ENCODE measurements at places on chromosomes 12 and 14.

GRCh38 chr12:56941299-56942017 is 7.2 kb upstream of the SDR9C7 start:
- peak; percentile 18 for DNase-seq

DNA sequence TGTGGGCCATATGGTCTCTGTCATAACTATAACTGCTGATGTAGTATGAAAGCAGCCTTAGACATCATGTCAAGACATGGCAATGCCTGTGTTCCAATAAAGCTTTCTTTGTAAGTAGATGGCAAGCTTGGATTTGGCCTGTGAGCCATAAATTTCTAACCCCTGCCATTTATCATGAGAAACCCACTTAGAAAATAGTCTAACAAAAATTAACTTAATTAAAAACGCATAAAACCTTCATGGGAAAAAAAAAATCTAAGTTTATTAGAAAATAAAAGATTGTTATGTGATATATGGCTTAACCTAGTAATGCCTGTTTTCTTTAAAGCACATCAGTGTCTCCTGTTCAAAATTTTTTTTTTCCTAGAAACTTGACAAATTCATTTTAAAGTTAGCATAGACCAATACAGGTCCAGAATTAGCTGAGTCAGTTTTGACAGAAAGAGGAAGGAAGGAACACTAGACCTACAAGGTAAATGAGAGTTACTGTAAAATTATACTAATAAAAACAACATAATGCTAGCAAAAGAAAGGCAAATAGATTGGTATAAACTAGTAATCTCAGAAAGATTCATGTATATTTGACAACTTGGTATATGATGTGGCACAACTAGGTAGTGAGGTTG is 68.2 kb downstream of the USP15 start:
- DNase-seq, result no peak

GRCh38 chr14:99038431-99038820 is 233.6 kb downstream of the BCL11B start:
- DNase-seq, result no peak

- no peak for DNase-seq
Measured at GRCh38 chr12:47769234-47770085, 3.6 kb upstream of the SLC48A1 start.

DNA sequence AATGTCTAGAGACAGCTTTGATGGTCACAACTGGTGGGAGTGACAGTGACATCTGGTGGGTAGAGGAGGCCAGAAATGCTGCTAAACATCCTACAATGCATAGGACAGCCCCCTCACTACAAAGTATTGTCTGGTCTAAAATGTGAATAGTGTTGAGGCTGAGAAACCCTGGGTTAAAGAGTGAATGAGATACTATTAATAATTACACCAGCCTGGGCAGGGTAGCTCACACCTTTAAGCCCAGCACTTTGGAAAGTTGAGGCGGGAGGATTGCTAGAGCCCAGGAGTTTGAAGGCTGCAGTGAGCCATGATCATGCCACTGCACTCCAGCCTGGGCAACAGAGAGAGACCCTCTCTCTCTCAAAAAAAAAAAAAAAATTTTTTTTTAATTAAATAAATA is 11.1 kb downstream of the SVOP start:
- DNase-seq, result no peak

- DNase-seq, result no peak
Measured at GRCh38 chr14:54166049-54166950, 209.7 kb upstream of the BMP4 start.

DNA sequence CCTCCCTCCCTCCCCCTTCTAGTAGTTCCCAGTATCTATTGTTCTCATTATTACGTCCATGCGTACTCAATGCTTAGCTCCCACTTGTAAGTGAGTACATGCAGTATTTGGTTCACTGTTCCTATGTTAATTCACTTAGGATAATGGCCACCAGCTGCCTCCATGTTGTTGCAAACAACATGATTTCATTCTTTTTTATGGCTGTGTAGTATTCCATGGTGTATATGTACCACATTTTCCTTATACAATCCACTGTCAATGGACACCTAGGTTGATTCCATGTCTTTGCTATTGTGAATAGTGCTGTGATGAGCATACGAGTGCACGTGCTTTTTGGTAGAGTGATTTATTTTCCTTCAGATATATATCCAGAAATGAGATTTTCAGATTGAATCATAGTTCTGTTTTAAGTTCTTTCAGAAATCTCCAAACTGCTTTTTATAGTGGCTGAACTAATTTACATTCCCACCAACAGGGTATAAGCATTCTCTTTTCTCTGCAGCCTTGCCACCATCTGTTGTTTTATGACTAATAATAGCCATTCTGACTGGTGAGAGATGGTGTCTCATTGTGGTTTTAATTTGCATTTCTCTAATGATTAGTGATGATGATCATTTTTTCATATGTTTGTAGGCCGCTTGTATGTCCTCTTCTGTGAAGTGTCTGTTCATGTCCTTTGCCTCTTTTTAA is 17.9 kb upstream of the CLEC7A start:
- DNase-seq, result no peak

DNA sequence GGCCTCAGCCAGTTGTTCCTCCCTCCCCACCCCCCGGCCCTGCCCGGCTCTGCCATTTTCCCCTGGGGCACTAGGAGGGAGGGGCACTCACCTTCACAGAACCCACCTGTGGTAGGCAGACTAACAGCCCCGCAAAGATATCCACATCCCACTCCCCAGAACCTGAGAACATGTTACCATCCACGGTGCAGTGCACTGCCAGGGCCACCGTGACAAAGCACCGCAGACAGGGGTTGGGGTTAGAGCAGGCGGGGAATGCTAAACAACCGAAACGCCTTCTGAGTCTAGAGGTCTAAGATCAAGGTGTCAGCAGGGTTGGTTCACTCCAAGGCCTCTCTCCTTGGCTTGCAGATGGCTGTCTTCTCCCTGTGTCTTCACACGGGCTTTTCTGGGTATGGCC is 57.4 kb upstream of the NCOR2 start:
- DNase-seq, result no peak

- DNase-seq, result no peak
Measured at GRCh38 chr12:58450868-58451482, 469.3 kb downstream of the LRIG3 start.

- no peak for DNase-seq
Measured at GRCh38 chr14:72614365-72614764, 279.5 kb downstream of the DPF3 start.

DNA sequence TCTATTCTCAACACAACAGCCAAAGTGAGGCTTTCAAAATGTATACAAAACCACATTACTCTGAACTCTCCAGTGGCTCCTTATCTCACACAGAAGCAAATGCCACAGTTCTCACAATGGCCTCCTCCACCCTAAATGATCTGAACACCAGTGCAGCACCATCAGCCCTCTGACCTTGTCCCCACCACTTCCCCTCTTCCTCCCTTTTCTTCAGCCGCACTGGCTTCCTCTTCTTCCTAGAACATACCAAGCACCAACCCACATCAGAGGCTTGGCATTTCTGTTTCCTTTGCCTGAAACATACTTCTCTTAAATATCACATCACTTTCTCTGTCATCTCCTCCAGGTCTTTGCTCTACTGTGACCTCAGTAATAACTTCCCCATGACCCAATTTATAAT is 66.3 kb downstream of the GPR135 start:
- DNase-seq, result no peak

GRCh38 chr14:100323121-100323941 is at the start of gene SLC25A47:
TSS of gene SLC25A47 (plus strand) at chr14:100323339. CDS start at chr14:100323415, 76 bp downstream.
- no peak for DNase-seq

GRCh38 chr14:79496701-79497100 is 714.6 kb downstream of the DIO2 start:
- no peak for DNase-seq

DNA sequence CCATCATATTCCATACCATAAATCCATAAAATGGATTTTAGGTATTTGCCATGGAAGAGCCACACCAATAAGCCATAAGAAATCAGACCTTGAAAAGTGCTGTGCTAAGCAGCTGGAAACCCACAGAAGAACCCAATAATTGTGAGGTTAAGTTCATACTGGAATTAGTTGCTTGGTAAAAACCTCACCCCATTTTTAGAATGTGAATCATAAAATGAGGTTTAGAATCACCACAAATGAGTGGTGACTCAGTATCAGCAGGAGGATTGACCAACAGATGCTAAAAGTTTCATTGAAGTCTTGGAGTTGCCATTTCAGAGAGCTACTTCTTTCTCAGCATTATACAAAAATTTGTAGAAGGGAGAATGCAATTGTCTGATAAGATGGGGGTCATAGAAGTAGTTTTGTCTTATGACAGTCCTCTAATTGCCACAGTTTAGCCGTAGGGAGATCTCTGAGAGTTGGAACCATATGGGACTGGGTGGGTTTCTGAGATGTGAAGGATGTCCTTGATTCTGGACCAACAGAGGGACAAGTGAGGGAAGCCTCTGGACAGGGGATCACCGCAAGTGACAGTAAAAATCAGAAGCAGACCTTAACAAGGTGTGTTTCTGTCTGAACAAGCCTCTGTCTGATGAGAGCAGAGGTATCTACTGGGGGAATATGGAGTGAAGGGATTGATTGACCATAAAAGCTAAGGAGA is 1.4 kb upstream of the STON2 start:
- no peak for DNase-seq

- no peak for DNase-seq
Measured at GRCh38 chr12:46562625-46563225, 190.2 kb upstream of the SLC38A2 start.

DNA sequence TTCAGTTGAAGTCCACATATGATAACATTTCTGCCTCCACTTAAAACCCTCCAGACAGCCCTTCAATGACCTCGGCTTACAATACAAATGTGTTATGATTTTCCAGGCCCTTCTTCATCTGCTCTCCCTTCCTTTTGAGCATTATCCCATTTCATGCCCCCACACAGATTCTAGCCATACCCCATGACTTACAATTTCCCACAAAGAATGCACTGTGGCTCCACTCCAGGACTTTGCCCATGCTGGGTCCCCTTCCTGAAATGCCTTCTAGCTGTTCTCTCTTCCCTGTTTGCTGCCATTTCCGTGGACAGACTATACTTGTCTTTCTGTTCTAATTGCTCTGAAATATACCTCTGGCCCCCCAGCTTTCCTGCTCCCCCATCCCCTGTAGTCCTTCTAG is 963.2 kb downstream of the DIO2 start:
- no peak for DNase-seq

DNA sequence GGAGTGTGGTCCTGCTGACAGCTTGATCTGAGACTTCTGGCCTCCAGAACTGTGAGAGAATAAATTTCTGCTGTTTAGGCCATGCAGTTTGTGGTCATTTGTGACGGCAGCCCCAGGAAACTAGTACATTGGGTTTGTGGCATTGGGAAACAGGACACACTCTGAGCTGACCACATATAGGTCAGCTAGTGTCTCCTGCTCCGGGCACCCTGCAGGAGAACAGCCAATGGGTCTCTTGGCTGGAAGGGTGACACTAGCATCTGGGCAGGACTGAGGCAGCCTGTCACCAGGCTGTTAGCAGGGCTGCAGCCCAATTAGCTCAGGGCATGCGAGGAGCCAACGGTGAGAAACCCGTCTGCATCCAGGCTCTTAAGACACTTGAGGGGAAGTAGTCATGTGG is 83.2 kb downstream of the PITPNM2 start:
- DNase-seq, result no peak

DNA sequence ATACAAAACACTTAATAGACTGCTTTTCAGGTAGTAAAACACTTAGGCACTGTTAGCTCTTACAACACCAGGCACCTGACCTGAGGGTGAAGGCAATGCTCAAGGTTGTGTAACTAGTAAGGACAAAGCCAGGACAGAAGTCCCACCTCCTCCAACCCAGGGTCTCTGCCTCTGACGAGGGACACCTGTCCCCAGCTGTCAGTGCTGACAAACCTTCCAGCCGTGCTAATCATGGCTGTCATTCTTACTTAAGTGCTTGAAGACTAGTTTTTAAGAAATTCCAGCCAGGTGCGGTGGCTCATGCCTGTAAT is 62.5 kb upstream of the MAX start:
- DNase-seq, result no peak

- no peak for DNase-seq
Measured at GRCh38 chr14:85444635-85445034, 85.3 kb upstream of the FLRT2 start.

GRCh38 chr14:68786491-68787091 is 6.3 kb downstream of the ZFP36L1 start:
- DNase-seq, result no peak

- DNase-seq, result no peak
Measured at GRCh38 chr12:112370868-112371510, 11.2 kb downstream of the HECTD4 start.

All from ovary (tissue), 10 donors.